Activated T-cell treated with anti-CD3 and anti-CD28 coated beads, Interleukin-2, amount 50 U/mL, for 4 hours (primary cell): ENCODE measurements at places on chromosomes 3 and 15. TPM values are rescaled to one million over a fixed set of nuclear protein-coding genes. Genes with fewer than 3 reads are reported as not detected.

DNA sequence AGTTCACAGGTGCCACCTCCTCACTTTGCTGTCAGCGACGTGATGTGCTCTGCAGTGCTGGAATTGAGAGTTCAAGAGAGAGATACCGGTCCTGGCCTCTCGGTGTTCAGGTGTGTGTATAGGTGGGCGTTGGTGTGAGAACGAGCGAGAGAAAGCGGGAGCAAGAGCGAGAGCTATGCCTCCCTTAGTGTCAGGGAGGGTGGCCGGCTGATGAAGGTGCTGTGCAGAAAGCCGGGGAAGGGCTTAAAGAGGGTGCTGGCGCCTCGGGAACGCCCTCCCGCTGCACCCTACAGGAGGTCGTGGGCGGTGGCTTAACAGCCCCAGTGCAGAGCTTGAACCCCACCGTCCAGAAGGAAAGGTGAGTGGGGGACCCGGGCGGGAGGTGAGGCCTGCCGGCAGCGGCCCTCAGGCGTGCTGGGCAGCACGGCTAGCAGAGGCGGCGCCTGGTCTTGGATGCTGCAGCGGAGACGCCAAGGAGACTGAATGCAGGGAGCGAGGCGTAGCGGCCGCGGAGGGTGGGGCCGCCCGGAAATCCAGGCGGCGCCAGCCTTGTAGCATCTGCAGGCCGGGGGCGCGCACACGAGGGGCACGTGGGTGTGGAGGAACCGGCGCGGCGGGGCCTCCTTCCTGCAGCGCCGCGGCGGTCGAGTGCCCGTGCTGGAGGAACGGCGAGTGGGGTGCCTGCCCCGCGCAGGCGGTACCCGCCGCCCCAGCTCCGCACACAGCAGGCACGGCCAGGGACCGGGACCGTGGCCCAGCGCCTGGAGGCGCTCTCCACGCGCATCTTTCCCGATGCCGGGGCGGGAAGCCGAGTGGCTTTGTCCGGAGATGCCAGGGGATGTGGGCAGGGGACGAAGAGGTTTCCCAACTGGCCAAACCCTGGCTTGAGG, 246.8 kb upstream of the TOPAZ1 start:
- no peak for DNase-seq

GRCh38 chr3:178381555-178381954, 154.7 kb upstream of the KCNMB2 start:
- DNase-seq, result no peak

- DNase-seq, result no peak
These were observed 66.2 kb downstream of the MCTP2 start for GRCh38 chr15:94297558-94297957.

DNA sequence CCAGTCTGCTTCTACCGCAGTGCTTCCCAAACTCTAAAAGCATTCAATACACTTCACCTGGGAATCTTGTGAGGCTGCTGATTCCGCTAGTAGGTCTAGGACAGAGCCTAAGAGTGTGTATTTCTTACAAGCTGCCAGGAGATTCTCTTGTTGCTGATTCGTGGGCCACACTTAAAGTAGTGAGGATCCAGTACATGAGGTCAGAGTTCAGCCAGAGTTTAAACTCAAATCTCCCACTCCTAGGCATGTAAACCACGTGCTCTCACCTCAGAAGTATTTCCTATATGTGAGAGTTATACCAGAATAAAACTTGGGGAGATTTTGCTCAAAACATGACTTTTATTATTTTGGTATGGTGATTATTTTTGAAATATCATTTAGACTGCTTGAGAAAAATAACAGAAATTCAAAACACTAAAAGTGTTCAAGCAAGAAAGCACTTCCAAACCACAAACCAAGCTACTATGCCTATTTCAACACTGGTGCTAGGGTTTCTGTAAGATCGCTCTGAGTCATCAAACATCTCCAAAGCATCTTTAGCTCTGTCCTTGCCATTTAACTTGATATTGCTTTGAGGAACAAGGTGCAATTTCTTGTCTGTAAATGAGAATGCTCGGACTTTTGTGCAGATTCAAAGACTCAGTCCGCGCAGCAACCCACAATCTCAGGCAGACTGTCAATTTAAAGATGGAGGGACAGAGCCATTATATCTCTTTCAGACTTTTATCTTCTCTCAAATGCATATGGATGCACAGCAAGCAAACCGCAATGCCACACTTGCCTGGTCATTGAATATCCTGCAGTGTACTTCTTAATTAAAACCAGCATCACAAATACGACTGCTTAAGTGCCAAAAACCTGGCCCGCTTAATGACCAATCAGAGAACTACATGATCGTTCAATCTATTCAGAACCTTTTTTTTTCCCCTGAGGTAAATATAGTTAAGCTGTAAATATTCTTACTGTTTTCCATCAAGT, 59.8 kb downstream of the AGTR1 start:
- DNase-seq, result no peak

- no peak for DNase-seq
These were observed 486.3 kb upstream of the PROK2 start for GRCh38 chr3:72271216-72271615.

GRCh38 chr3:148856384-148856783, 8.7 kb upstream of the CPA3 start:
- no peak for DNase-seq

The THRB gene
- total RNA-seq, result not detected

The GMNC gene
- total RNA-seq, result not detected

The SEMA3F gene
- total RNA-seq, result 0.19 TPM

The SAXO2 gene
- total RNA-seq, result 0.91 TPM

The ARF4 gene
- 97.7 TPM for total RNA-seq

The C3orf49 gene
- total RNA-seq, result not detected
